Brain microvascular endothelial cell (primary cell): ENCODE measurements at places on chromosomes 6 and 20.

DNA sequence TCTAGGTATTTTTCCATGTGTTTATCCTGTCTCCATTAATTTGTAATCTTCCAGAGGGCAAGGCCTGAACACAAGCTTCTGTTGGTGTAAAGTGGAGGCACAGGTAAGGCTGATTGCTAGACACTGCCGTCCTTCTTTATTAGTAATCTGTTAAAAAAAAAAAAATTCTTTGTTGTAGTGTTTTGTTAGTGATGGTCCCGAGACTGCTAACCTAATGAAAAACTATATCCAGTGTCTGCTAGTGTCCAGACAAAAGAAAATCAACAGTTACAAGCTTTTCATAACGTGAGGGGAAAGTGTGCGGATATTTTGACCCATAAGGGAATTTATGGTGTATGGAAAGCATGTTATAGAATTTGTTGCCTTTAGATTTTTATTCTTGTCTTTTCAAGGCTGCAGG, 4.2 kb upstream of the HIVEP1 start:
- no peak for DNase-seq

- no peak for DNase-seq
Measured at GRCh38 chr6:49454787-49455709, 8.0 kb downstream of the MMUT start.

DNA sequence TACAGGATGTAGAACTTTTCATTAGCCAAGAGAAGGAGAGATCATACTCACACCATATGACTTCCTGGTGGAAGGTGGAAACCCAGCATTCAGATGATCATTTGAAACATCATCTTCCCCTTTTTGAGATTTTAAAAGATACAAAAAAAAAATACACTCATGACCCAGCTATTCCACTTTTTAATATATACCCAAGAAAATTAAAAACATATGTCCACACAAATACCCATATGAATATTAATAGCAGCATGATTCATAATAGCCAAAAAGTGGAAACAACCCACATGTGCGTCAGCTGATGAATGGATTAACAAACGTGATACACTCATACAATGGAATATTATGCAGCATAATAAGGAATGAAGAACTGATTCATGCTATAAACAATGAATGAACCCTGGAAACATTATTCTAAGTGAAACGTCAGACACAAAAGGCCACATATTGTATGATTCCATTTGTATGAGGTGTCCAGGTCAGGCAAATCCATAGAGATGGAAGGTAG, 130.0 kb upstream of the SGK1 start:
- peak; percentile 78 for DNase-seq

GRCh38 chr20:50038574-50038991, 55.8 kb downstream of the SNAI1 start:
- DNase-seq: no peak

GRCh38 chr6:149560736-149561135, 5.4 kb upstream of the GINM1 start:
- peak; percentile 12 for DNase-seq

DNA sequence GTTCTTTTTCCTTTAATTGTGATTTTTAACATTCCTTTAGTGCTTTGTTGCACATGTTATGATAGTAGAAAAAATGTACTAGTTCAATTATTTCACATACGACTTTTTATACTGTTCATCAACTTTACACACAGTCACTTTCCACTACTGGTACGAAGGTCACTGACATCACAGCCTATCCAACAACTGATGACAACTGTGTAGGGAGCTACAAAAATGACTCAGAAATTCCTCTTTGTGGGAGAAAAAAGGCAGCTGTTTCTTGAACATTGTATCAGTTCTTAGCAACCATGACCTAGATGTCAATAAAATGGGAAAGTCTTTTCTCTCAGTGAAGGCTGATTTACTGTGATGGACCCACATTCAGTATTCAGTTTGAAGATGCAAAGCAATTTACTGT, 7.0 kb upstream of the ID4 start:
- DNase-seq: peak; percentile 65

DNA sequence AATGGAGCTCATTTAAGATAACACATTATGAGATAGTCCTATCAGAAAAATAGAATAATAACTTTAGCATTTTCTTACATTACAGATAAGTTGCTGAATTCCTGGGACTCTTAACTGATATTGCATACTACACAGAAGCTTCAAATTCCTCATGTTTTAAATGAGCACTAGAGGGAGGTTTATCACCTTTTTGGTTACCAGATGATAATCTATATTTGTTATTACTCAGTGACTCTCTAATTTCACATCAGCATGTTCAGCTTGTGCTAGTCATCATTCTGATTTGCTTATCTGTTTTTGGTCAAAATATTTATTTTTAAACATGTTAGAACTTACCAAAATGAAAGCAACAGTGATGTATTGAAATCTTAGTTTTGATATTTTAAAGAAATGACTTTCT, 20.5 kb upstream of the GJA10 start:
- no peak for DNase-seq

GRCh38 chr6:1605893-1606779, 3.6 kb upstream of the FOXC1 start:
- no peak for DNase-seq
